ENCODE measurements at places on chromosomes 12 and 14. TPM values are rescaled to one million over a fixed set of nuclear protein-coding genes. Genes with fewer than 3 reads are reported as not detected.

Gene SPSB2
- polyA plus RNA-seq = 22.5 TPM

Gene GPR68
- 2.2 TPM for polyA plus RNA-seq

Gene KCNC2
- polyA plus RNA-seq = 0.12 TPM

Gene NFKBIA
- polyA plus RNA-seq = 173 TPM

Measured in small intestine (tissue), 16 donors.